ENCODE measurements at places on chromosomes 11 and 22.

DNA sequence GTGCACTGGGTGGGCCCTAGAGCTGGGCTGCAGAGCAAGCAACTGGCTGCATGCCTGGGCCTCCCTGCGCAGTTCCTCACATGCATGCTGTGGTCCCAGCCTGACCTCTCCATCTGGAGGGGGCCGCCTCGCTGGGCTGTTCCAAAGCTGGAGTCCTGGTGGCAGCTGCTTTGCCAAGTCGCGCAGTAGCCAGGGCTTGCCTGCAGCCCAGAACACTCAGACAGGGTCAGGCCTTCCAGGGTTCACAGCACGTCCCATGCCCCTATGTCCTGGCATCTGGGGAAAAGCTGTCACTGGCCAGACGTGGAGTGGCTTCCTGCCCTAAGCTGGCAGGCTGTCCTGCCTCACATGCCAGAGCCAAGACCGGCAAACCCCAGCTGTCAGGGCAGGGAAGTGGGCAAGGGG lies 16.5 kb upstream of the CDC42EP2 start:
- DNase-seq = no peak

DNA sequence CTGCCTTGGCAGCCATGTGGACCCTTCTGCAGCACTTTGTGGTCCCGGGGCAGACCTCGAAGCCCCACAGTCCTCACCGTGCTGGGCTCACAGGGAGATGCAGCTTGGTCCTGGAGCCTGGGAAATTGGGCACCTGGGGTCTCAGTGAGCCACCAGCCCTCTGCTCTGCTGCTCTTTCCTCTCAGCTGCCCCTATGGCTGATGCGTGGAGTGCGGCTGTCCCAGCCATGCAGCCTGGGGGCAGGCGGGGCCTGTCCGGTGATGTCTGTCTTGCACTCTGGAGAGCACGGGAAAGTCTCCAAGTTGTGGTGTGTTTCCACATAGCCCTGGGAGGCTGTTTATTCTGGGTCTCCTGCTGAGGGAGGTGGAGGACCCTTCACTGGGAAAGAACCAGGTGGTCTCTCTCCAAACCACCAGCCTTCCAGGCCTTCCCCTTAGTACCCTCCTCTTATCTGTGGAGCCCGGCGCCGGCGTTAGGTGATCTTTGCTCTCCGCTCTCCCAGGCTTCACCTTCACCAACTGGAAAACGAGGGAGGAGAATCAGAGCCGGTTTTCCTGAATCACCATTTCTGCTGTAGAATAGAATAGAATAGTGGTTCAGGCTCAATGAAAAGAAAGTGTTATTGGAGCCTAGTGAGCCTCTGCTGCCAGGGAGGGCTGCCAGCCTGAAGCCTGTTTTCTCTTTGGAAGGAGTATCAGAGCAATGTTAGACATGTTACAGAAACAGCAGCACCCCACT lies 41.2 kb upstream of the GRAMD4 start:
- no peak for DNase-seq

GRCh38 chr11:36509201-36509639 lies 852 bp downstream of the TRAF6 start:
- DNase-seq = no peak

DNA sequence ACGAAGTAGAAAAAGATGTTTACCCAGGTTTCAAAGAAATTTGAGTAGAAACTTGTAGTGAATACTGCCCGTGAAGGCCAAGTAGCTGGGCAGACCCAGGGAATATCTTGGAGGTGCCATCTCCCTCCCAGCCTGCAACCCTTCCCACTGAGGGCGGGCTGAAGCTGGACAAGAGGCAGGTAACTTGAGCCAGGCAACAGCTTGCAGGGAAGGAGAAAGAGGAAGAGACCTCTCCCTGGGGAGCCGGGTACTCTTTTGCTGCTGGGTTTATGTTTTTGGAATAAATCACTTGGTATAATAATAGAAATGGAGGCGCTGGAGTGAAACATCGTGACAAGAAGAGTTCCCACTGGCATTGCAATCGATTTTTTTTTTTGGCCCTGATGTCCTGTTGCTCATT lies 49.4 kb upstream of the JAM3 start:
- DNase-seq = peak; percentile 17

DNA sequence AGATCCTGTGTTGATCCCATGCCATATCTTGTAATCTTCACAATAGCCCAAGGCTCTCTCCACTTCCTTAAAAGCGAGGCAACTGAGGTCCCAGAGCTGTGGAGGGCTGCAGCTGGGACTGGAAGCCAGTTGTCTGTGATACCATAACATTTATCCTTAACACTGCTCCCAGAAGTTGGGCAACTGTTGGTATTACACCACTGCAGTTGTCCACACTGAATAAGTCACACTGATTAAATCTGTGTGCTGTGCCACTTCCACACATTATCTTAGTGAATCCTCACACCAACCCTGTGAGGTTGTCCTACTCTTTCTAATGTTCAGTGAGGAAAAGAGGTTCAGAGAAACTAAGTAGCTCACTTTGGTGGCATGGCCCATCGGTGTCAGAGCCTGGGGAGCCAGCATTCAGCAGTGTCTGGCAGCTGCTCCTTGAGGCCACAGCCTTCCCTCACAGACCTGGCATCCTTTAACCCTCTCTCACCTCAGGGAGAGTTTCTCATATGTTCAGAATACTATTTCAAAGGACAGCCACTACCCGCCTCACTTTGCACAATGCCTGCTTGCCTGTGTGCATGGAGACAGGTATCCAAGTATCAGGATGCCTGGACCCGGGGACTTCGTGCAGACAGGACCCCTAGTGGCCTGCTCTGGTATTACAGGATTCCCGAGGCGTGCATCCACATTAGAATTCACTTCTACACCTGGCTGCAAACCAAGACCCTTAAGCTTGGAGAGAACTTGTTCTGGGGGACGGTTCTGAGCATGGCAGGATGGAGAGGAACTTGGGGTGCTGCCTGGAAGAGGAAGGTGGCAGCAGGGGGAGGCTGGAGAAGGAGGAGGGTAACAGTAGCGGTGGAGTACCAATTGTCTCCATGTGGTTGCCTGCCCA lies 221.9 kb upstream of the TBCEL start:
- no peak for DNase-seq

GRCh38 chr11:36475192-36475591 lies 34.9 kb downstream of the TRAF6 start:
- no peak for DNase-seq
